ENCODE measurements at places on chromosomes 1 and 21. TPM values are rescaled to one million over a fixed set of nuclear protein-coding genes. Genes with fewer than 3 reads are reported as not detected.

- no peak for DNase-seq
Measured at GRCh38 chr1:152252157-152252556, 28.2 kb upstream of the HRNR start.

Gene TCHHL1
- not detected for total RNA-seq

DNA sequence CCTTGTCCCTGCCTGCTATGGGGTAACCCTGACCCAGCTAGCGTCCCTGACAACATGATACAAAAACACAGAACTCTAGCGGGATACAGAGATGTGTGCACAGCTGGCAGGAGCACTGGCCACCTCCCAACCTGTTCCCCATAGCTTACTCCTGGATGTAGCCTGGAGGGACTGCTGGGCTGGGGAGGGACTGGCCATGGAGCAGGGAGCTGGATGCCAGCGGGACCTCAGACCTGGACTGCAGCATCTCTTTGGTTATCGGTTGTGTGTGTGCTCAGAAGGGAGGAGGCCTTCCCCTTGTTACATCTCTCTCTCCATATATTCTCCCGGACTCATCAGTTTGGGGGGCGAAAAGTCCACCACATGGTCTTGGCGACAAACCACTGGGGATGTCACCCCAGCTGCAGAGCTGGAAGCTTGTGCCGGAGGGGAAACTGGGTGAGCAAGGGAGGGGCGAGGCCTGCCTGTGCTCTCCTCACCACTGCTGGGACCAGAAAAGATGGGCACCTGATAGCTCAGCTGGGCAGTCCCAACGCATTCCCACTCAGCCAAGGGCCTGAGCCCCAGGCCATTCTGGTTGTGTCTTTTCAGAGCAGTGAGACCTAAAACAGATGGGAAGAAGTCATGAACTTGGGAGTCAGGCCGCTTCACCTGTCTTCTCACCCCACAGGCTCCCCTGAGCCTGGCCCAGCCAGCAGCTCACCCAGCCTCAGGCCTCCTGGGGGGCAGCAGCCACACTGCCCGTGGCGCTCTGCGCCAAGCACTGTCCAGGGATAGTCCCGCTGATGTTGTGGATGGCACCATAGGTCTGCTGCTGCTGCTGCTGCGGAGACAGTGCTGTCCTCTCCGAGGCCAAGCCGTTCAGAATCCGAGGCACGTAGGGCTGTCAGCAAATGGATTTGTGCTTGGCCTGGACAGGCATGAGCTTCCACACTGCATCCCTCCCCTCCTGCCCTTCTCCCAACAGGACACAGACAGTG is 35.6 kb downstream of the TMEM63A start:
- DNase-seq, result no peak

Gene ASTN1
- total RNA-seq, result 2.0 TPM

- DNase-seq, result no peak
Measured at GRCh38 chr1:42923367-42924081, 35.1 kb downstream of the SLC2A1 start.

GRCh38 chr21:37119421-37120218 is 46.6 kb downstream of the TTC3 start:
- DNase-seq, result no peak

- no peak for DNase-seq
Measured at GRCh38 chr1:77976433-77977076, 2.3 kb downstream of the FUBP1 start.
